ENCODE measurements at places on chromosomes 1 and 21.

GRCh38 chr1:7223334-7224080 is 438.3 kb downstream of the CAMTA1 start:
- DNase-seq: peak; percentile 92

DNA sequence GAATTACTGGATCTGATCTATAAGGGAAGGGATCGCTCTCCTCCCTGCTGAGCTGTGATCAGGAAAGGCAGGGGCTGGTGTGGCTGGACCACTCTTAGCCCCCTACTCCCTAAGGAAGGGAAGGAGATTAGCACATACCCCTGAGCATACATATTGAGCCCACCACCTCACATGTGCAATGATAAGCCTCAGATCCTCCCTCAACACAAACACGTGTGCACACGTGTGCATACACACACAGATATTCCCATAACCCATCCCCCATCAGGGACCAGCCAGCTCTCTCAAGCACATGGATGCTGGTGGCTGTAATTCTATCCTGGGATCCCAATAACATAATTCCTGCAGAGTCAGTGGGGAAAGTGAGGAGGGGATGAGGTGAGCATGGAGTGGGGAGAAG is 21.2 kb downstream of the SYT2 start:
- DNase-seq: no peak

DNA sequence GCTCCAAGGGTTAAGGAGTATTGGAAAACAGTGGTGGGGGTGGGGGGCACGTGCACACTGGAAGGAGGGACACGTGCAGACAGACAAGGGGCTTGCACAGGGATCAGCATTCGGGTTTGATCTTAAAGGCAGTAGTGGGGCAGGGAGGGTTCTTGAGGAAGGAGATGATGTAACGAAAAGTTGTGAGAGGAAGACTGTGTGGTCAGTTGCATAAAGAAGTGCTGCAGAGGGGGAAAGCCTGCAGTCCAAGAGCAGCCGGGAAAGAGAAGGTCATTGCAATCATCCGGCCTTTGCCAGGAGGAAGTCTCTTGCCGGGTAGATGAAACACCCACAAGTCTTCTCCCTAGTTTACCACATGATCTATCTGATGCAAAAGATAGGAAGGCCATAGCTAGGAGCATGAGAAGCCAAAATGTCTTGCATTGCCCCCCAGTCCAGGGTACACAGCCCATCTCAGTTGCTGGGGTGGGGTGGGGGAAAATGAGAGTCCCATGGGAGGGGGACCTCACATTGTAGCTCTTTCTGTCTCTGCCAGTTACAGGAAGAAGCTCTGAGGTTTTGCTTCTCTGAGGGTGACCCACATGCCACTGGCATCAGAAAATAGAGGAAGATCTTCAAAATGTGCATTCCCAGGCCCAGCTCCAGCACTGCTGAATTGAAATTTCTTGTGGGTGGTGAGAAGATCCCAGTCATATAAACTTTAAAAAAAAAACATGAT is 202.5 kb upstream of the RAB4A start:
- DNase-seq: no peak

DNA sequence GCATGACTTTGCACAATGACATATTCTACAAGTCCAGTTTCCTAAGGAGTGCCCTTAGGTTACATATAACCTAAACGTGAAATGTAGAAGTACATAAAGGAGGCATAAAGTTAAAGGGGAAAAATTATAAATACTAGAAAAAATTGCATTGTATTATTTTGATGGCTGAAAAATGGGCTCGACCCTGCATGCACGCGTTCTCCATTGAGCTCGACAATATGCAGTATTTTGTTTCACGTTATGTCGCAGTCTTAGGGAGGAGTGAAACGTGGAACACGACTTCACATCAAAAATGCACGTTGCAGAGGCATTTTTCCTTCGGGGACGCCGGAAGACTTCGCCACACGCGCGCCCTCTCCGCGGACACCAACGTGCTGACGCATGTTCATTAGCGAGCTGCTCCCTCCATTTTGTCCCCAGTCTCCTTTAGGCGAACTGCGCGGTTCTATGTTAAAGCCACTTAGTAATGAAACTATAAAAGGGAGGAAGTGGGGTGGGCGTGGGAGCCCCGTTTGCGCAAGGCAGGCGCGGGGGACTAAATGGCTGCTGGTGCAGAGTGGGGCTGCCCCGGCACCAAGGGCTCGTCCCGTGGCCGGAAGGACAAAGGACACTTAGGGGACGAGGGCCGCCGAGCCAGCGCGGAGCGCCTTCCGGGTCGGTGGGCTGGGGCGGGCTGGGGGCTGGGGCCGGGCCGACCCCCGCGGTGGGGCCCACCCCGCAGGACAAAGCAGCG is 749 bp upstream of the COX20 start:
- DNase-seq: peak; percentile 95

DNA sequence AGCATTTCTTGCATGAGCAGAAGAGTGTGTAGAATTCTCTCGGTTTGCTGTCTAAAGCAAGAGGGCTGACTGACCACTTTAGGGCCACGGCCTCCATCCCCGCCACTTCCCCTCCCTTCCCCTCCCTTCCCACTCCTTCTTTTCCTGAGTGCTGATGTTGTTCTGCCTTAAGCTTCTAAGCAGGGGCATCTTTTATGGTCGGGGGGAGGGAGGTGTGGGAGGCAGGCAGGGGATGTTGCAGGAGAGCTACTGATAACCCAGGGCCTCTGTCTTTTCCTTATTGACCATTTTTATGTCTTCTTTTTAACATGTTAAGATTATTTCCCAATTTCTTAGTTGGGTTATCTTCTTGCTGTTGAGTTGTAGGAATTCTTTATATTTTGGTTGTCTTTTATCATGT is 15.1 kb downstream of the USP25 start:
- DNase-seq: no peak

- peak; percentile 33 for DNase-seq
Measured at GRCh38 chr21:32336711-32337110, 38.1 kb downstream of the MRAP start.

DNA sequence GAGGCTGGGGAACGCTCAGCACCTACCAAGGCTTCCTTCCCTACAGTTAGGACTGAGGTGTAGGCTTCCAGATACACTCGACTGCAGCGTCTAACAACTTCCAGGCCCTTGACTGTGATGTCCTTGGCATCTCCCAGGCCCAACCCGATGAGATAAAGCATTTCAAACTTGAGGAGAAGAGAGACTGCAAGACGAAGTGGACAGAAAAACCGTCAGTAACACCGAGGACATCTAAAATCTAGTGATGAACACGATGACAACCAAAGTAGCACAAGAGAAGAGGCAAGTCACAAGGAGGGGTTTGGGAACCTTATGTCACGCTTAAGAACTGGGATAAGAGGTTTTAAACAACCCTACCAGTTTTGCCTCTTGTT is 314 bp downstream of the DPH5 start:
- no peak for DNase-seq

- peak; percentile 55 for DNase-seq
Measured at GRCh38 chr21:35088319-35088771, 39.2 kb upstream of the RUNX1 start.

- no peak for DNase-seq
Measured at GRCh38 chr1:30757352-30758120, at the start of gene LAPTM5. LAPTM5 (minus strand) TSS chr1:30757774; CDS start chr1:30757745, 29 bp downstream.

DNA sequence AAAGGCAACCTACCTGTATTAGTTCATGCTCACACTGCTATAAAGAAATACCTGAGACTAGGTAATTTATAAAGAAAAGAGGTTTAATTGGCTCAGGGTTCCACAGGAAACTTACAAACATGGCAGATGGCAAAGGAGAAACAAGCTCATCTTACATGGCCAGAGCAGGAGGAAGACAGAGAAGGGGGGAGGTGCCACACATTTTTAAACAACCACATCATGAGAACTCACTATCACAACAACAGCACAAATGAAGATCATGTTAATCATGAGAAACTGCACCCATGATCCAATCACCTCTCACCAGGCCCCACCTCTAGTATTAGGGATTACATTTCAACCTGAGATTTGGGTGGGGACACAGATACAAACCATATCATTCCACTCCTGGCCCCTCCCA is 90.6 kb upstream of the KCTD3 start:
- DNase-seq: peak; percentile 81

GRCh38 chr1:197844651-197845050 is 57.8 kb upstream of the C1orf53 start:
- DNase-seq: no peak

GRCh38 chr1:95311014-95311413 is 77.0 kb downstream of the RWDD3 start:
- DNase-seq: no peak
